ENCODE measurements at places on chromosomes 2 and 18. TPM values are rescaled to one million over a fixed set of nuclear protein-coding genes. Genes with fewer than 3 reads are reported as not detected.

ZNF521 gene
- 44.7 TPM for total RNA-seq

DNA sequence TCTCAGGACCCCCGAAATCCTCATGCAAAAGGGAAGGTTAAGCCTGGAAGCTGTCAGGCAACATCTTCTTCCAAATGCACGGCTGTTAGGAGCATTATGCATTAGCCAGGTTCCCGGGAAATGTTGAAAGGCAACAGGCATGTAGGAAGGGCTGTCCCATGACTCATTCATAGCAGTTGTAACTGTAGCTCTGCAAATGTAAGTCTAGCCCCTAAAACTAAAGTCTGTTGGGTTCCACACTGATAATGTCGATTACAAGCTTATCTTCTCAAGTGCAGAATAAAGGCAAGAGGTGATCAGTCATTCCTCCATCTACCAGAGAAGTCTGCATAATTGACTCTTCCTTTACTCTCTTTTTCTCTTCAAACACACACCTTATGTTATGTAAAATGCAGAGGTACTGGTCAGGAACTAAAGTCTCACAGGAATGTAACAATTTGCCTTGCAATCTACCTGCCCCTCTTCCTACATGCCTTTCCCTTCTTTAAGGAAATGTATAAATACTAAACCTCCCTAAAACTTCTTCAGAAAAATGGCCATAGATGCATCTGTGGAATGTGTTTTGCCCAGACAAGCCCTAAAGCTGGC, 99.8 kb downstream of the AKAIN1 start:
- DNase-seq, result no peak

- no peak for DNase-seq
Observed at GRCh38 chr2:54047091-54047490, 68.3 kb upstream of the ACYP2 start.

- DNase-seq, result no peak
Observed at GRCh38 chr2:207037896-207038295, 98.6 kb downstream of the CPO start.

DNA sequence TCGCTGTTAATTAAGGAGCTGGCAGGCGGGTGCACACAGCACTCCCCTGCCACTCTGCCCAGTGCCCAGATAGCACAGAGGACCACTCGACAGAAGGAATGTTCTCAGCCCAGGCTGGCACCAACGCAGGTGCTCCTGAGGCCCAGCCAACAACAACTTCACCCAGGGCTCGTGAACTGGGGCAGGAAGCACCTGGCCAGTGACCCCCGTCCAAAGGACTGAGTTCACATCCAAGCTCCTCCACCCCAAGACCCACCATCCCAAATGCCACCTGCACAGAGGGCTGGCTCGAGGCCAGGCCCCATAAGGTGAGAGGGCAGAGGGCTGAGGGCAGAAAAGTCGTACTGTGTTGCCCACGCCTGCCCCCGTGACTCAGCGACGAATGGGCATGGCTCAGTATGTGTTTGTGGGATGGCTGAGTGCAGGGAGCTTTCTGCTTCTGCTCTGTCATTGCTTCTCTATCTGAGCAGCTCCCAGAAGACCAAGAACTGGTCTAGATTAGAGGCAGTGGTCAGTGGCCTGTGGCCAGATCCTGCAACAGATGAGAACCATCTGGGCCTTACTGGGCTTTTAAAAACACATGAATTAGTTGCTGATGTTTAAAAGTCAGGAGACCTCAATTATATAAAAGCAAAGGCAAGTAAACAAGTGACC, 68.4 kb downstream of the POLR1A start:
- peak; percentile 92 for DNase-seq

C2orf15 gene
- total RNA-seq, result under 0.01 TPM

DNA sequence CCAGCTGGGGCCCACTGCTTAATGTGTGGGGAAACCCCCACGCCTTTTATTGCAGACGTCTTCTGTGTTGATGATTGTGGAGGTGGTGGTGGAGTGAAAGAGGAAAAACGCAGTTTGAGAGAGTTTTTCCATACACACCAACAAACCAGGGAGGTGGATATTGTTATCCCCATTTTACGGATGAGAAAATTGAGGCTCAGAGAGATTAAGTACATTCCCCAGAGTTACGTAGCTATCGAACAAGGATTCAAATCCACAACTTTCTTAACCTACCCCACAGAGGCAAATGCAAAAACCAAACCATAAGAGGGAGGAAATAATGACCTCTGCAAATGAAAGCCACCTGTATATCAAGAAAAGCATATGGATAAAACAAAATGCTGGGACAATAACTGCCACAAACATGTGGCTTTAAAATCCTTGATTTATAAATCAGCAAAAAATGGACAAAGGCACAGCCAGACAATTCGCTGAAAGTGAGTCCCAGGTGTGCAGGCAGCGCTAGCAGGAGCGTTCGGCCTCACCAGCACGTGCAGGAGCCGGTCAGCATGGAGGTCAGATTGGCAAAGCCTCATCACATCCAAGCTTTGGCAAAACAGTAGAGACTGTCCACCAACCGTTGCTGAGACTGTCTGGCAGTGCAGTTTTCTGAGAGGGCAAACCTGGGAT, 12.6 kb upstream of the RAB17 start:
- no peak for DNase-seq

DNA sequence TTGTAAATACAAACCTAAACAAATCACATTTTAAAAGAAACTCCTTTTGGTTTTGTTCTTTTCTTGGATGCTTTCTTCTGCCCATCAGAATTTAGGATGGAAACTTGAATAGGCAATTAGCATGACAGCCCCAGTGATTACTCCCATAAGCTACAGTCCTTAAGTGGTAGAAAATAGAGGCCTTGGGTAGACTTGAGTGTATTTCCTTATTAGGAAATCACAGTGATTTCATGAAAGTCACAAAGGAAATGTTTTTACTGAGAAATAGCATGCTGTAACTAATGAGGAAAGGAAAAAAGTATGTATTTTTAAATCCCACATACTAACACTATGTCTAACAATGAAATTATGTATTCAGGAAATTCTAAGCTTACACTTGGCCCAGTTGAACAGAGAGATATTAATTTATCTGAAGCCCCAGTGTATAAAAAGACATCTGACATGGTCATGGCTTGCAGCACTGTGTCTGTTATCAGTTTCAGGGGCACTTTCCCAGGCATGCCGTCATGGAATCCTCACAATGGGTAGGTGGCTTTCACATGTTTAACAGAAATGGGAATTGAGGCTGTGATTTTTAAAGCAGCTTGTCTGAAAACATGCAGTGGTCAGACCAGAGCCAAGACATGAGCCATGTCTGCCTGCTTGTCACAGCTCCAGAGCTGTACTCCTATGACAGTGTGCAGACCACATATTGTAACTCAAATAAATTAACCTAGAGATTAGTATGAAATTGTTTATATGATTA, 79.7 kb upstream of the TRIB2 start:
- peak; percentile 42 for DNase-seq

DNA sequence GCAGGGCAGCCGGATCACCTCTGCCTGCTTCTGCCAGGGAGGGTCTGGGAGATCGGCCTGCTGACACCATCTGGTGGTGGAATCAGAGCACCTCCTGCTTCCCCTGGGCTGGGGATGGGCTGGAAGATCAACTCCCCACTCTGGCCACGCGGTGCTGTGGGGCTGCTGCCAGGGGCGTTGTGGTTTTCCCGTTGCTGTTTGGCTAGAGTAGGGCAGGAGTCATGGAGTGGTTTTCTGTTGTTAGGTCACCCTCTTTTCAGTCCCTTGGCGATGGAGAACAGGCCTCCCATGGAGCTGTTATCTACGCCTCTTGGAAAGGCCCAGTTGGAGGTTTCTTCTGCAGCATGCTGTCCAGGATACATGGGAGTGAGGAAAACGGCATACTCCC, 15.2 kb downstream of the BCL2L11 start:
- DNase-seq, result peak; percentile 40

- DNase-seq, result no peak
Observed at GRCh38 chr2:30394096-30394495, 53.0 kb upstream of the LCLAT1 start.

NYAP2 gene
- not detected for total RNA-seq

DNA sequence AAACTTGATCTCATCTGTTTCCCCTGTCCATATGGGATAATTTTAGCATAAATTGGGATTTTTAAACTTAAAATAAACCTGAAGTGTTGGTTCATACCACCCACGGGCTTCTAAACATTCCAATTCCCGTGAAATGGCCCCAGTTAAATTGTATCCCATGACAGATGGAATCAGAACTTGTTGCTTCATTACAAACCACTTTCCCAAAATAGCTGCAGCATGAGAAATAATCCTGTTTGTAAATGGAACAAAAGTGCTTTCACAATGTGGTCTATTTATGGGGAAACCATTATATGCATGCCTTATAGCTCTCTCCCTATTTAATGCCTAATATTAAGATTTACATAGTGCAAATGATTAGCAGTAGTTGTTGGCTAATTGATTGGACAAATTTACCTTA, 15.9 kb downstream of the SCG2 start:
- DNase-seq, result peak; percentile 88

HOXD4 gene
- not detected for total RNA-seq

DNA sequence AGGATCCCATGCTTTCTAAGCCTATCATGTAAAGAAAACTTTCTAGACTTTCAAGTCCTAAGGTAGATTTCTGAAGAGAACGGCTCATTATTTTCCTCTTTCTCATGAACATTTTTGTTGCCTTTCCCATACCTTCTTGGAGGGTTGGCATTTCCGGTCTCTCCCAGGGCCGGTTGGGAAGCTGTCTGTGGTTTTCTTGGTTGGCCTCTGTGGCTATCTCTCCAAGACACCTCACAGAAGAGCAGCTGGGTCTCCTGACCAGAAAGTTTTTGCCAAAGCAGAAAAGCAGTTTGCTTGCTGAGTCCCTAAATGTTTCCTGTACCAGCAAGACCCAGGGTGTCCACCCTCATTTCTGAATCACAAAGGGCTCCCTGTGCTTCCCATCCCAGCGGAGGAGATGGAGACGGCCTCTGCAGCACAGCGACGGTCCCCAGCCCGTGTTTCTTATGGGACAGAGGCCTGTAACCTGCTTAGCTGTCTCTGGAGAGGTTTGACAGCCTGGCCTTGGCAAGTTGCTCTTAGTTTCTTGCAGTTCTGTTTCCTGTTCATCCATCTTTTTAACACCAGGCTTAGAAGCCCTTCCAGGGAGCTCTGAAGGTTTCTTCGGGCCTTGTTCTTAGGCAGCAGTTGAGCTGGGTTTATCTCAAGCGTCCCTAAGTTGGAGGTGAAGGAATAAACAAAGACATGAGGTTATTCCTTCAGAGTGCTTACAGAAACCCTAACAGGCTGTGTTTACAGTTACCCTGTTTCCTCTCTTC, 39.8 kb downstream of the GREB1 start:
- DNase-seq, result peak; percentile 58

Measured in IMR-90 (cell line).